Aorta (tissue), 5 donors: ENCODE measurements at places on chromosomes 6 and 20. TPM values are rescaled to one million over a fixed set of nuclear protein-coding genes. Genes with fewer than 3 reads are reported as not detected.

DNA sequence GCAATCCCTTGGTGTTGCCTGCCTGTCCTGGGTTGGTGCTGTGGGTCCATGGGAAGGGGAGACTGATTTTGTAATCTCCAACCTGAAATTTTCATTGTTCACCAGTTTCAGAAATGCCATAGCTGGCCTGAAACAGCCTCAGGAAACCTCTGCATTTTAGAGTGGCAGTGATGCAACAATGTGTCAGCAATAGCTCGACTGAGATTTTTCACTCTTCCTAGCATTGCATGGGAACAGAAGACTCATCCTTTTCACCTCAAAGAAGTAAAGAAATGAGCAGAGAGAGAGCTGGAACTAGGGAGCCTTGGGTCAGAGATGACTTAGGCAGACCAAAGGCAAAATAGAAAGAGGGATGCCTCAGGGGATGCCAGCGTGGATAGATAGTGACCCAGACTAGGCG, 23.7 kb upstream of the TMEM14A start:
- no peaks in the 10 kb centered on the region for H3K36me3 ChIP-seq
- no peak for DNase-seq
- H3K4me1 ChIP-seq = no peaks in the 10 kb centered on the region
- H3K4me3 ChIP-seq = no peak overlapping the region
- H3K27ac ChIP-seq = no peak overlapping the region

DNA sequence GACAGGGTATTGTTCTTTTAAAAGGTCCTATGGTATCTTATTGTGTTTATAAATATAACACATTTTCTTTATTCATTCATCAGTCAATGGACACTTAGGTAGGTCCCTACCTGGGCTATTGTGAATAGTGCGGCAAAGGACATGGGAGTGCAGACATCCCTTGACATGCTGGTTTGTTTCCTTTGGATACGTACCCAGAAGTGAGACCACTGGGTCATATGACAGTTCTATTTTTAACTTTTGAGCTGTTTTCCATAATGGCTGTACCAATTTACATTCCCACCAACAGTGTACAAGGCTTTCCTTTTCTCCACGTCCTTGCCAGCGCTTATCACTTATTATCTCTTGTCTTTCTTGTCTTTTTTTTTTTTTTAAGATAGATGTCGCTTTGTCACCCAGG, 627.5 kb downstream of the PRKN start:
- no peak for DNase-seq
- no peaks in the 10 kb centered on the region for H3K36me3 ChIP-seq
- no peak overlapping the region for H3K4me3 ChIP-seq
- no peak overlapping the region for H3K27ac ChIP-seq
- H3K27me3 ChIP-seq = no peaks in the 10 kb centered on the region

DNA sequence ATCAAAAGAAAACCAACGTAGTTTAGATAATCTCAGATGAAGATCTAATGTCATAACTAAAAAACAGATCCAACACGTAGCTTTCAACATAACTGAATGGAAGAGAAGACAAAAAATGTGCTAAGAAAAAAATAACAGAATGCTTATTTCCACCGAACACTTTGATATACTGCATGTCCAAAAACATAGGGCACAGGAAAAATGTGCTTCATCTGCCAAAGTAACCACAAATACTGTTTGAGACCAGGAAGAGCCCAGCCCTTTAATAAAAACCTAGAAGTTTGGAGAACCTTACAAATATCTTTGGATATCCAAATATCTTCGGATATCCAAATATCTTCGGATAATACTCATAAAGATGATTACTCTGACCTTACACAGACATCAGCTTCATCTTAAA, 19.8 kb downstream of the LAMA4 start:
- peaks cover 5% of the 10 kb centered on the region for H3K4me1 ChIP-seq
- no peak overlapping the region for H3K4me3 ChIP-seq
- no peaks in the 10 kb centered on the region for H3K36me3 ChIP-seq
- H3K27ac ChIP-seq = peak overlapping the region; percentile 75
- DNase-seq = no peak

- H3K4me3 ChIP-seq = no peak overlapping the region
- H3K27ac ChIP-seq = no peak overlapping the region
- no peaks in the 10 kb centered on the region for H3K27me3 ChIP-seq
- no peak for DNase-seq
- no peaks in the 10 kb centered on the region for H3K36me3 ChIP-seq
Observed at GRCh38 chr6:20098267-20098876, 113.9 kb downstream of the MBOAT1 start.

DNA sequence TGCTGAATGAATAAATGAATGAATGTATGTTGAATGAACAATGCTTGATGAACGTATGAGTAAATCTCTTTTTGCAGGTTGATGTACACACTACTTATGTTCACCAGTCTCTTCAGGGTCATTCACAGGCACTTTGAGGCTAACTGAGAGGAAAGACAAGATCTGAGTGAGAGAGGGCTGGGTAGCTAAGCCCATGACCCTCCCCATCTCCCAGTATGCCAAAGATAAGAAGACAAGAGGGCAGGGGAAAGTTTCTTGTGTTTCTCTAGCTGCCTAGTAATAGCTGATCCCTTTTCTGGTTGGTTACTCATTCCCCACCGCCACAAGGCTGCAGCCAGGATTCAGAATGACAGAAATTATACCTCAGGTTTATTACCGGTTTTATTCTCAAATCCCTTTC, 90.7 kb downstream of the CEP57L1 start:
- H3K27me3 ChIP-seq = no peaks in the 10 kb centered on the region
- H3K4me1 ChIP-seq = no peaks in the 10 kb centered on the region
- H3K36me3 ChIP-seq = no peaks in the 10 kb centered on the region
- no peak for DNase-seq

The COMMD7 gene
- 37.5 TPM for total RNA-seq

The LZTS3 gene
- 9.5 TPM for total RNA-seq
